ENCODE measurements at places on chromosomes 3 and 15.
A peak's percentile ranks its signal among the peaks of the same experiment; 100 is the strongest.

DNA sequence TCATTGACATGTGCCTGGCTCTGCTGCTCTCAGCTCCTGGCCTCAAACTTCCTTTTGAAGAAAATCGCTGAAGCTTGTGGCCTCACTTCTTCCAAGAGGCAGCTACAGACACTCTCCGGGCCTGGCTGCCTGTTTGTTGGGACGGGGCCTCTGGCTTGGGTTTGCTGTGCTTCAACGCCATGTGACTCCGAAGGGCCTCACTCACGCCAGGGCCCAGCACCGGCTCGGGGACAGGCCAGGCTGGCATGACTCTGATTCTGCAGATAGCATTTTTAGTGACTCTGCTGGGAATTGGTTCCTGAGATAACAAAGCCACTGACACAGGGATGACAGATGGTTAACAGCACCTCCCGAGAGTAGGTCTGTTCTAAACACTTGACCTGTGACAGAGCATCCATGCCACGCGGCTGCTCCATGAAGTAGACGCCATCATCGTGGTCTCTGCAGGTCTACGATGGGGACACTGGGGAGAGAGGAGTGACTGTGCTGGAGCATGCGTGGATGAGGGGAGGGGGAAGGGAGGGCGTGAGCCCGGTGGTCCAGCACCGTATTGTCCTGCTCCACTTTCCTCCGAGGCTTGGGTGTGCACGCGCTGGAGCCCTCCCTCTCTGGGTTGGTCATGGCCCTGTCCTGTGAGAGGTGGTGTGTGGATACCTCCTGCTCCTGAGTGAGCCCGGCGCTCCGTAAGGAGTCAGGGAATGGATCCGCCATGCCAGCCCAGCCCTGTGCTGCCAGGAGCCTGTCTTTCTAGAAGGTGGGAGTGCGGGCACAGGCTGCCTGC is 133.6 kb downstream of the TJP1 start:
- no peak for DNase-seq

- DNase-seq: no peak
Observed at GRCh38 chr3:98259707-98260106, 4.3 kb upstream of the OR5H6 start.

- DNase-seq: no peak
Observed at GRCh38 chr3:140430494-140430893, 247.4 kb upstream of the TRIM42 start.

GRCh38 chr3:142943870-142944269 is 19.6 kb downstream of the PAQR9 start:
- DNase-seq: no peak

DNA sequence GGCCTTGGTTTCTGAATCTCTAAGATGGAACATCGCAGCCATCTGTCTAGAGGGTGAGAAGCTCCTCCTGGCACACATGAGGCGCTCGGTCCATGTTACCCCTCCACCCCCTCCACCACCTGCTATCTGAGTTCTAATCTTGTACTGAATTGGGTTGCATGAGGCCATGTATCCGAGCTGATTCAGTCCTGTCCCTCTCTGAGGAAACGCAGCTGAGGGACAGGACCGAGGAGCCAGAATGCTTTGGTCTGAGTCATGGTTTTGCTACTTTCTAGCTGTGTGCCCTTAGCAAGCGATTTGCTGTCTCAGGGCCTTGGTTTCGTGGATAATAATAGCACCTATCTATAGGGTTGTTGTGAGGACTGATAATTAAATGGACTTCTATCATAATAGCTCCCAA is 87.8 kb upstream of the SEC13 start:
- DNase-seq: no peak

DNA sequence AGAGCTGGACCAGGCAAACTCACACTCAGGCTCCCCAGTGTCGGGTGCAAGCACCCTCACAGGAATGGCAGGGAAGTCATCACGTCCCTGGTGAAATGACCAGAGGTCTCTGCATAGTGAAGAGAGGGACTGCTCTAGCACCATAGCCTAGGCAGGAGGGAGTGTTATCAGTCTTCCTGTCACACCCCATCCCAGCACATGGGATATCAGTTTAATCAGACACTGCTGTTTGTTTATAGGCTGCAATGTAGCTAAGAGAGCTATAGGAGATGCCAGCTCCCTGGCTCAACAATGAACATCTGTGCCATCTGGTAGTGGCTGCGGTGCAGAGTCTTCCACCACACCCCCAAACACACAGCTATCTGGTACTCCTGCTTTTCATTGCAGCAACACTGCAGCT is 776.6 kb downstream of the ZNF385D start:
- DNase-seq: no peak

DNA sequence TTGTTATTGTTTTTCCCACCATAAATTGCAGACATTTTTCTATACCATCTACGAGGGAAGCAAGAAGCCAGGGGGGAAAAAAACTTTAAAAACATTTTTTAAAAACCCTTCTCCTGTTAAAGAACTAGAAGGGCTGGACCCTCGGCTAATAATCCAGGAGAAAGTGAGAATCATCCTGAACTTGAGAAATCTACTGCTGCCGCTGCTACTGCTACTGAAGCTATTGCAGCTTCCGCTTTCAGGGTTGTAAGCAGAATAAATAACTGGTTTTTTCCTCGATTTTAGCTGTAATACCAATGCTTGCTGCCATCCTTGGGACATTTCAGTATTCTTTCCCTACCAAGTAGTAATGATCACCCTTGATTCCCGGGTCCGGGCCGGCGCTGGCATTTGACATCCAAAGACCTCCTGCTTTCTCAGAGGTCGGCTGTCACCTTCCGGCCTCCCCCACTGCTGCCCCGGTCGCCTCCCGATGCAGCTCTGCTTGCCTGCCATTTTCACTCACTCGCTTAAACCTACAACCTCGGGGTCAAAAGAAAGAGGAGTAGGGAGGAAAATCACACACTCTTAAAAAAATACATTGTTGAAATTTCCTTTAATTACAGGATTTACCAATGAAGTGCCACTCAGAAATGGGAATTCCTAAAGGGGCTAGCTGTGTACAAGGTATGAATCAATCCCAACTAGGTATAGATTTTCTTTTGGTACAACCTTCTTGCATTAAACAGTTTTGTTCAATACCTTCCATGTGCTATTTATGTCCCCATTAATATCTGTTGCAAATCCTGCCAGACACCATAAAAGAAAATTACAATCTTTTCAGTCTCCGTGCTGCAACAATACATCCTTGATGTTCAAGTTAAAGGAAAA is 674 bp upstream of the MECOM start:
- no peak for DNase-seq

DNA sequence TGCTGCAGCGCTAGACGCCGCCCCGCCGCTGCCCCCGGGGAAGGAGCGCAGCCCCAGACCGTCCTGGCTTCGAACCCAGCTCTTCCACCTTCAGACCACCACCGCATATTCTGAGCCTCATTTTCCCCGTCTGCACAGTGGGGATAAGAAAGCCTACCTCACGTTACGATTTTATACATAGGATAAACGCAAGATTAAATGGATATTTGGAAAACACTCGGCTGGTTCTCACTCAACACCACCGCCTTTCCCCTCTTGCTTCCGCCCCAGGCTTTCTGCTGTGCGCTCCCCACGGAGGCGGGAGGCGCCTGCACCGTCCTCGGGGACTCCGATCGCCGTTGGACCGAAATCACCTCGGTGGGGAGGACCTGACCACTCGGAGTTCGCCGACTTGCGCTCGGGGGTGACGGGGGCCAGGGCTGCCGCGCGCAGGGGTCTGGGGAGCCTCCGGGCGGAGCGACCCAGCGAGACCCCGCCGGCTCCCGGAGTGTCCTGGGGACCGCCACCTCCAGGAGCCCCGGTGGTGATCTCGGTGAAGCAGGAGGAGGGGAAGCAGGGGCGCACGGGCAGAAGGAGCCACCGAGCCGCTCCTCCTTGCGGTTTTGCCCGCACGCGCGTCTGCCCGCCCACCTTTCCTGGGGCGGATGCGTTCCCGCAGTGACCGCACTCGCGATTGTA is 4.0 kb downstream of the FBXL22 start:
- DNase-seq: no peak

GRCh38 chr3:184601576-184602371 is 40.2 kb downstream of the EPHB3 start:
- no peak for DNase-seq

GRCh38 chr3:15161133-15161532 is 44.9 kb upstream of the CAPN7 start:
- DNase-seq: no peak

DNA sequence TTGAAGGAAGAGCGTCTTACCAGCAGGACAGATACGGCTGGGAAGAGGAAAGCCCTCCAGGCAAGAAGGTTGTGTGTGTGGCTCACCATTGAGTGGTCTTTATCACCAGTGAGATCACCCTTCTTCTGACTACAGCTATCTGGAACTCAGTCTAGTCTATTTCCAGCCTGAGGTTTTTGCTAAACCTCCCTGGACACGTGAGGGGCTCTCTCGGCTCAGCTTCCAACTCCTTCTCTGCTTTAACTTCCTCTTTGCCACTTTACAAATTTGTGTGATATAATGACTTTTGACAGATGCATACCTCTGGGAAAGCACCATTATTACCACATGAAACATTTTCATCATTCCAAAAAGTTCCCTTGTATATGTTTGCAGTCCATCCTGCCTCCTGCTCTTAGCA is 15.3 kb upstream of the ROPN1 start:
- no peak for DNase-seq

- DNase-seq: no peak
Observed at GRCh38 chr3:122916580-122916979, 111.0 kb downstream of the SEMA5B start.

GRCh38 chr3:153138276-153139210 is 23.5 kb upstream of the RAP2B start:
- no peak for DNase-seq

- no peak for DNase-seq
Observed at GRCh38 chr15:74844319-74845207, 1.6 kb upstream of the ULK3 start.

DNA sequence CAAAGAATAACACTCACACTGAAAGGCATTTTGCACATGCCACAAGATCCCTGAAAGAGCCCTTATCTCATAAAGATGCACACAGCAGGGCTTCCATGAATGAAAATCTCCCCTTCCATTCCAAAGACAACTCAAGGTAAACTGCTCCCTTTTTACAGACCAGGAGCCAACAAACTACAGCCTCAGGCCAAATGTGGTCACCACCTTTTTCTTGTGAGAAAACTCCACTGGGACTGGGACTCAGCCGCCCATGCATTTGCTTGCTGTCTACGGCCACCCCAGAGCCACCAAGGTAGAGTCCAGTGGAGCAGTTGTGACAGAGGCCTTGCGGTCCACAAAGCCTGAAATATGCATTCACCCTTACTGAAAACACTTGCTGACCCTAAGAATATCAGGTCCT is 334.8 kb downstream of the OCA2 start:
- DNase-seq: no peak

DNA sequence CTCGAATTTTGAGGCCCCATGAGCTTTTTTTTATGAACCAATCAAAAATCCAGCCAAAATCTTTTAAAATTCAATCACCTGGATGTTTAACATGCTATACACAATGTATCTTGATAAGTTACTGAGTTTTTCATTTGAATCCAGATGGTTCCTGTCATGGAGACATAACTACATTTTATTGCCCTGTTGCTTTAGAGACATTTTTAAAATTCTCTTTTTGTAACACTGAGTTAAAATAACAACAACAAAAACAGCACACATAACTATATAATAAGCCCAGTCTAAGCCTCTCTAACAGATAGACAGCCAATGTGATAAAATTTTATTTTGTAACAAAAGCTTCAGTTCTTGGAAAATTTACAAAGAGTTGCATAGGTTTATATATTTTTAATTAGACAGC is 1.8 kb downstream of the PROK2 start:
- DNase-seq: no peak

DNA sequence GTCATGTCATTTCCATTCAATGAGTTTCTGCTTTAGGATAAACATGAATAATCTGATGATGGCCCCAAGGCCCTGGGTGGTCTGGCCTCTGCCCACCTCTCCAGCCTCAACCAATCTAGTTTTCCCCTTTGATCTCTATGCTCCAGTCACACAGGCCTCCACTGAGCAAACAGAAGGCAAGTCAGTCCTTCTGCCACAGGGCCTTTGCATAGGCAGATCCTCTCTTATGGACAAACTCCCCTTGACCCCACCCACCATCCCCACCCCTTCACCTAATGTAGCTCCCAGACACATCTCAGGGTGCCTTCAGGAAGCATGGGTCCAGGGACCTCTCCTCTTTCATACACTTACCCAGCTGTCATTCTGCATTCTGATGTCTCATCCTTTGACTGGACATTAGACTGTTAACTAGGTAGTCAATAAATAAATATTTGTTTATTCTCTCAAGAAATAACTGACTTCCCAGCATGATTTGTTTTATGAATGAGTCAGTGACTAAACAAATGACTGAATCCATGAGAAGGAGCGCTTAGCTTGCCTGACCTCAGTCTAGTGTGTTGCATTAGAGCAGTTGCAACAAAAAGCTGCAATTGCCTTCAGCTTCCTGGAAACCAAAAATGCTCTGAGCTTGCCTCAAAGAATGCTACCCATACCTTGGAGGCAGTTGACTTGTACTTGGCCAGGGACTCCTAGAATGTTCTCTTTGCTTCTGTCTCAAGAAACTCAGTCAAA is 386.6 kb upstream of the WNT5A start:
- no peak for DNase-seq

- no peak for DNase-seq
Observed at GRCh38 chr15:39181940-39182339, 398.9 kb upstream of the THBS1 start.

- DNase-seq: no peak
Observed at GRCh38 chr3:119664370-119664769, 4.0 kb upstream of the POPDC2 start.

DNA sequence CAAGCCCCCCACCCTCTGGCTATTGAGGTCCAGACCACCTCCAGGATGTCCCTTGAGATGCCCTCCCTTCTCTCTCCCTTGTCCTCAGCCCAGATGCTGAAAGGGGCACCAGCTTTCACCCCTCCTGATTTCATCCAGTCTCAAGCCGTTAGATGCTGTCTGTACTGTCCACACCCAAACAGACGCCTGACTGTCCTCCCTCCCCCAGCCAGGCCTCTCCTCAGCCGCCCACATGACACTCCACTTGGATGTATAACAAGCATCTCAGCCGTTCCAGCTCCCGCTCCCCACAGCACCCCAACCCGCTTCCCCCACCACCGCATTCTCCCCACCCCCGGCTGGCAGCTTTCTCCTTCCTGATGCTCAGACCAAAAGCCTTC is 25.0 kb upstream of the CYP11A1 start:
- DNase-seq: no peak

DNA sequence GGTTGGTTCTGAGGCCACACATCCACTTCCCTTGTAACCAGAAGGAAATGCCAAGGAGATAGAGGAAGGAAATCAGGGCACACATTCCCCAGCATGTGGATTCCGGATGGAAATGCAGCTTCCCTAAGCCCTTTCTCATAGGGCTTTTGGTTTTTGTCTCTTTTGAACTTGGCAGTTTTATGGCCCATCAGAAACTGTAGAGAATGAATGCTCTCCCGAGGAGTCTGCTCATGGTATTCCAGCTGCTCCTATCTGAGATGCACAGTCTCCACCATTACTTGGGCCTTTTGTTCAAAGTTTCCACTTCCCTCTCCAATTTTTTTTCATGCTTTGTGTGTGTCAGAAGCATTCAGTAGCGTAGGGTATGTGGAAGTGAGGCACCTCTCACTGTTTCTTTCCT is 21.2 kb downstream of the XYLB start:
- DNase-seq: no peak

- DNase-seq: peak; percentile 26
Observed at GRCh38 chr3:154040283-154040682, 80.9 kb upstream of the ARHGEF26 start.

Data from foreskin melanocyte (primary cell).